Stimulated activated CD4-positive, alpha-beta T cell treated with anti-CD3 and anti-CD28 coated beads, Interleukin-15, amount 100 ng/mL, for 48 hours (primary cell): ENCODE measurements at places on chromosomes 13 and 19.

- no peak for DNase-seq
Measured at GRCh38 chr13:100212904-100213553, 124.1 kb downstream of the PCCA start.

GRCh38 chr13:80454245-80454644 lies 113.3 kb upstream of the SPRY2 start:
- no peak for DNase-seq

- DNase-seq = no peak
Measured at GRCh38 chr19:28210886-28211285, 1002.1 kb downstream of the UQCRFS1 start.

GRCh38 chr19:10727685-10728201 lies 9.9 kb downstream of the DNM2 start:
- DNase-seq = no peak

- no peak for DNase-seq
Measured at GRCh38 chr19:1366899-1367870, 16.5 kb upstream of the NDUFS7 start.

DNA sequence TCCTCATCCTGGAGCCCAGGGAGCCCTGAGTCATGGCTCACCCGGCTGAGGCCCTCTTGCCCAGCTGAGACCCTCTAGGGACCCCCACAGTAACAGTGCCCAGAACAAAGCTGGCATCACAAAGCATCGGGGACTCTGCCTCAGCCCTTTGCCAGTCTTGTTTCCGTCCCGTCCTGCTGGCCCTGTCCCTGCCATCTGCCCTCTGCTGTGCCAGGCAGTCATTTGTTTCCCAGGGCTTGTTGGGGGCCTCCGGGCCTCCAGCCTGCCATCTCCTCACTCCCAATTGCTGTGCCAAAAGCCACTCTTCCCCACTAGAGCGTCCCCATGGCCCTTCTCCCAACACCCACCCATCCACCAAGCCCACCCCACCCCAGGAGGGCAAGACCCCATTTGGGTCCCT lies 64.2 kb downstream of the SMARCA4 start:
- DNase-seq = no peak

DNA sequence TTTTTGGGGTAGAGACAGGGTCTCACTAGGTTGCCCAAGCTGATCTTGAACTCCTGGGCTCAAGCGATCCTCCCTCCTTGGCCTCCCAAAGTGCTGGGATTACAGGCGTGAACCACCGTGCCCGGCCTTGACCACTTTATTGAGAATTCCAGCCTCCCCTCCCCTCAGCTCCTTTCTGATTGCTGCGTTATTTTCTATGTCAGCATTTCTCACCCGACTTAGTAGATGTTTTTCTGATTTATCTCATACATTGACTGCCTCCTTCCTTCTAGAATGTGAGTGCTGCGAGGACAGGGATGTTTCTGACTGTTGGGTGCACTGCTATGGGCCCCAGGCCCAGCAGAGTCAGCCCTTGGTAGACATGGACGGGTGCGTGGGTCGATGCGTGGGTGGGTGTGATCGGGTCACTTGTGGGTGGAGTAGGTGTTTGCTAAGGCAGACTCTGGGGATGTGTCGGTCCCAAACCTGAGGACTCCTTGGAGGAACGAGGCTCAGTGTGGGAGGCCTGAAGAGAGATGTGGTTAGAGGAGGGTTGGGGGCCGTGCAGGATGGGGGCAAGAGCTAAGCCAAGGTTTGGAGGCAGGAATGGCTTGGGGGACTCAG lies 34.2 kb upstream of the NCCRP1 start:
- DNase-seq = no peak

DNA sequence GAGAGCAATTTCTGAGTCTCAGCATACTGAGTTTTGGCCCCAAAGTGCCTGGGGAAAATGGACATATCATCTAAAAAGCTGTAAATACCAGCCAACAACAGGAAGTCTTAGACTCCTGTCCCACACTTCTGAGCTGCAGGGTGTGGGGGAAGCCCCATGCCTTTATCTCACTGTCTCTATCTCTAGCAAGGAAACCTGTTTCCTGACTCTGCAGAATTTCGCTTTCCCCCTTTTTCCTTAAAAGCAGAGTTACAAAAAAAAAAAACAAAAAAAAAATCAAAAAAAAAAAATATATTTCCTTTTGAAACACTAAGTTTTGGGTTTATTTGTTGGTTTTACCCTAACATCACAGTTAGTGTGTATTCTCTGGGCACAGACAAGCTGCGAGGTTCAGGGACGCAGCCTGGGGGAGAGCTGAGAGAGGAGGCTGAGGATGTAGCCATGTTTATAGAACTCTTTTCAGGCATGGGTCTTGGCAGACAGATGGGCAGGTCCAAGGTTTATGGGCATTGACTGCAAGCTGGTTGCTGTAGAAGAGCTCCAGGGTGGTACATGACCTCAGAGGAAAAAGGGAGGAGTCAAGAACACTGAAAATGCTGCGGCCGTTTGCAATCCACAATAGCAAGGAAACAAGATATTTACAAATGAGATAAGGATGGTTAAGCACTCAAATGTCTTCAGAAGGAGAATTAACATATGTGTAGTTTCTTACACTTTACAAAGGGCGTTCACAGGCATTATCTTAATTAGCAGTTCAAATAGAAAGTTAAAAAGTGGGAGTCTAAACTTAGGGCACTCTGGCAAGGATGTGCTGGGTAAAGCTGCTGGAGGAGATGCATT lies 4.9 kb downstream of the MBNL2 start:
- no peak for DNase-seq

DNA sequence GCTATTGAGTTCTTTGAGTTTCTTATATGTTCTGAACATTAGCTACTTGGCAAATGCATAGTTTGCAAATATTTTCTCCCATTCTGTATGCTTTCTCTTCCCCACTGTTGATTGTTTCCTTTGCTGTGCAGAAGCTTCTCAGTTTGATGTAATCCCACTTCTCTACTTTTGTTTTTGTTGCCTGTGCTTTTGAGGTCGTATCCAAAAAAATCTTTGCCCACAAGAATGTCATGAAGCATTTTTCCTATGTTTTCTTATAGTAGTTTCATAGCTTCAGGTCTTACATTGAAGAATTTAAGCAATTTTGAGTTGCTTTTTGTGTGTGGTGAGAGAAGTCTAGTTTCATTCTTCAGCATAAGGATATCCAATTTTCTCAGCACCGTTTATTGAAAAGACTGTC lies 536.7 kb upstream of the ARGLU1 start:
- no peak for DNase-seq

DNA sequence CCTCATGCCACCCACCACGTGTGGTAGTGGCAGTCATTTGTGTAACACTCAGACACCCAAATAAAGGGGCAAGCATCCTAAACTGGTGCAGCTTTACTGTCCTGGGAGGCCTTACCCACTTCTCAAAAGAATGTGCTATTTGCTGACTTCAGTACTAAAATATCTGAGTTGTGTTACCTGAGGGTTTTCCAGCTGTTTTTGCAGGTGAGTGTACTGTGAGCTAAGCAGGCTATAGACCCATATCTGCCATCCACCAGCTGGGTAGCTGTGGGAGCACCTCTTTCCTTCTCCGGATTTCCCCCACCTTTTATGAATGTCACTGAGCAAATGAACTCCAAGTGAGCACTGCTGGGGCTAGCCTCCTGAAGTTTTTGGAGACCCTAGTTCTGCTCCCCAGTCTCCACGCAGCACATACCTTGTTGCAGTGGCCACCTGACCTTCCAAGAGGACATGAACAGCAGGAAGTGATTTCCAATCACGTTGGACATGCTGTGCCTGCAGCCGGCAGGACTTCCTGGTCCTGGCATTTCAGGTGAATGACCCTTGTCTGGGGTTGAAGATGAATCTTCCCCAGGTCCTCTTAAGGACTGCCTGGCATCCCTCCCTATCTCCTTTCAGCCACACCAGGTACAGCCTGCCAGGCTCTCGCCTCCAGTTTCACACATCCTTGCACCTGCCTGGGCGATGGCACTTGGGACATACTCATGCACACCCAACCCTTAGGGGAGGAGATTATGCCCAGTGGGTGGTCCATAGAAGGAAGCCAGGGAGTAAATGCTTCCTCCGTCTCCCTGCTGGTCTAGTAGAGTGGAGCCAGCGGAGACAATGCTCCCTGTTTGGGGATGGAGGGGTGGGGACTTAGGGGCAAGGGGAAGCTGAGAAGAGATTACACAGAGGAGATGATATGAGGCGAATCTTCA lies 109.5 kb upstream of the SPATA13 start:
- DNase-seq = no peak

- no peak for DNase-seq
Measured at GRCh38 chr13:38042771-38043170, 173.2 kb upstream of the TRPC4 start.

DNA sequence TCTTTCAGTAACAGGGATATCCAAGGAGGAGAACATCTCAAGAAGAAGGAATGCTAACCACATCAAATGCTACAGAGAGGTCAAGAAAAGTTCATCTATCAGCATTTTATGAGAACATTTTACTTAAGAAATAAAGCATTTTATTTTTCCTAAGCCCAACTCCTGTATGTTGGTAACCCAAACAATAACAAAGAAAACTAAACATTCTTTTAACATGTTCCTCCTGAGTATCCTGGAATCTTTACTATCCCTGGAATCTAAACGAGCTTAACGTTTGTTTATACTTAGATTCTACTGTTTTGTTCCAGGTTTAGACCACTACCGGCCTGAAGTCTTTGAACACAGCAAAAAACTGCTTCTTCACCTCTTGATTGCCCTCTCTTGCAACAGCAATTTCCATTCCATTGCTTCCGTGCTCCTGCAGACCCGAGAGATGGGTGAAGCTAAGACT lies 89.7 kb downstream of the ZAR1L start:
- DNase-seq = no peak

GRCh38 chr13:43229506-43229905 lies 206.1 kb downstream of the DNAJC15 start:
- DNase-seq = no peak

- no peak for DNase-seq
Measured at GRCh38 chr19:39131255-39131755, 5.7 kb downstream of the PAK4 start.

- no peak for DNase-seq
Measured at GRCh38 chr13:50319635-50320255, 304.5 kb downstream of the KCNRG start.

GRCh38 chr13:23707674-23708073 lies 137.5 kb downstream of the TNFRSF19 start:
- no peak for DNase-seq

- no peak for DNase-seq
Measured at GRCh38 chr13:70253834-70254233, 145.6 kb upstream of the KLHL1 start.

GRCh38 chr19:40718774-40719391 lies 2.0 kb downstream of the ITPKC start:
- no peak for DNase-seq

- DNase-seq = no peak
Measured at GRCh38 chr19:4609878-4610511, 29.3 kb upstream of the TNFAIP8L1 start.

GRCh38 chr13:33548069-33548468 lies 262.5 kb upstream of the STARD13 start:
- no peak for DNase-seq

GRCh38 chr19:54677217-54677616 lies 14.4 kb downstream of the LILRB4 start:
- no peak for DNase-seq

- DNase-seq = no peak
Measured at GRCh38 chr13:39253774-39254173, 215.5 kb downstream of the NHLRC3 start.

- no peak for DNase-seq
Measured at GRCh38 chr19:54916822-54917221, 10.9 kb downstream of the NCR1 start.

GRCh38 chr19:4594201-4594600 lies 34.7 kb upstream of the SEMA6B start:
- DNase-seq = no peak

DNA sequence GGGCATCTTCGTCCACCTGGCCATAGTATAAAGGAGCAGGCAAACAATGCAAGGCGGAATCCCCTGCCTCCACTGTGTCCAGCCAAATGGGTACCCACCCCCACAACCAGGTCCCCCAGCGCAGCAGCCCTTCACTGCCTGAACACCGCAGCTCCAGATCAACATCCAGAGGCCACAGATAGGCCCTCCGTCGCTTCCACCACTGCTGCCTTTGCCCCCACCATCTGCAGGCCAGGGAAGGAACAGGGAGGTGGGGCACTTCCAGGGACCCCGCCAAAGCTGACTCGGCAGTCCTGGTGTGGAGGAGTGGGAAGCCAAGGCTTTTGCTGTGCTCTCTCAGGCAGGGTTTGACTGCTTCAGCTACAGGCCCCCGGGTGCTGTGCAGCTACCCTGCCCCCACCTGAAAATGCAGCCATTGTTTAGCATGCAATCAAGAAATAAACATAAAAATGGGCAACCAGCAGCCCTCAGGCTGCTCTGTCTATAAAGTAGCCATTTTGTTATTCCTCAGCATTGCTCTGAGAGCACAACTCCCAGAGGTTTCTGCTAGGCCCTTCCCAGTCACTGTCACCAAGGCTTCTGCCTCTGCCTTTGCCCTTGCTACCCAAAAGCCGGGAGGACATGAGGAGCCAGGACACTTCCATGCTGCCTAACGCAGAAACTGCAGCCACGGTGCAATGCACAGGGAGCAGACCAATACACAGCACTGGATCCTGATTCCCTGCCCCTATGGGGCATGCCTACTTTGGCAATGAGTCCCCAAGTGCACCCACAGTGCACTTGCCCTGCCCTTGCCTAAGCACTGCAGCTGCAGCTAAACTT lies 733.2 kb upstream of the KLHL1 start:
- DNase-seq = no peak

DNA sequence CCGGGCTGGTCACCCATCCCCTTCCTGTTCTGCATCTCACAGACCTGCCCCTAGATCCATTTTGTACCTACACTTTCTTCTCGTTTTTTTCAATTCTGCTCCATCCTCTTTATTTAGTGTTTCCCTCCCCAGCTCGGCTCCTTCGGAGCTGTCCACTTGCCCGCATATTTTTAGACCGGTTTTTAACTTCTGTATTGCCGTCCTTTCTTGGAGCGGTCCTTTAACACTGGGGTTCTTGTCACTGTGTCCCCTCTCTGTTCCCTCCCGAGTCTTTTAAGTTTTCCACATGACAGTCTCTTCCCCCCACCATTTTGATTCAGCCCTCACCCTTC lies 1.7 kb downstream of the ARHGAP35 start:
- DNase-seq = no peak

GRCh38 chr13:31638577-31638976 lies 100.7 kb upstream of the RXFP2 start:
- no peak for DNase-seq

DNA sequence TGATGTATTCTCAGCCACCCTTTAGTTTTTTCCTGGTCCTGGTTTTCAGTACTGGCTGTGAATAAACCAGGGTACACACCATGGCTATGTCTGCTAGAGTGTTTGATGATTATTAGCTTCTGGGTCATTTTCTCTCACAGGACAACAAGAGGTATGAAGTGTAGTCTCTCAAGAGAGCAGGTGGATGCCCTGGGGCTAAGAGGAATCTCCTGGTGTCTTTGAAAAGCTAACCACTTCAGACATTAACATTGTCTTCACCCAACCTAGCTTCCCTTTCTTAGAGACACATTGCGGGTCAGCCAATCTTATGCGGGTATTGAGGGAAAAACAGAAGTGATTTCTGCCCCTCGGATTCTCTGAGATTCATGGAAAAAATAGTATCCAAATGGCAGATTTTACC lies 1.6 kb downstream of the ZNF730 start:
- no peak for DNase-seq
